IPS DF 6.9 (cell line): ENCODE measurements at places on chromosomes 16 and 17.
A peak's percentile ranks its signal among the peaks of the same experiment; 100 is the strongest.

- H3K4me1 ChIP-seq: no peaks in the 10 kb centered on the region
- DNase-seq: no peak
- H3K4me3 ChIP-seq: no peak overlapping the region
- H3K27me3 ChIP-seq: peaks cover 2% of the 10 kb centered on the region; the same call in 1 of the 2 replicates
- no peaks in the 10 kb centered on the region for H3K36me3 ChIP-seq
Measured at GRCh38 chr17:33204156-33204555, 88.9 kb downstream of the ASIC2 start.

- peaks cover 3% of the 10 kb centered on the region; the same call in 1 of the 2 replicates for H3K36me3 ChIP-seq
- peaks cover 3% of the 10 kb centered on the region for H3K4me1 ChIP-seq
- DNase-seq: no peak
- no peak overlapping the region for H3K27ac ChIP-seq
- no peaks in the 10 kb centered on the region for H3K27me3 ChIP-seq
Measured at GRCh38 chr17:63433746-63434591, 12.1 kb downstream of the CYB561 start.

DNA sequence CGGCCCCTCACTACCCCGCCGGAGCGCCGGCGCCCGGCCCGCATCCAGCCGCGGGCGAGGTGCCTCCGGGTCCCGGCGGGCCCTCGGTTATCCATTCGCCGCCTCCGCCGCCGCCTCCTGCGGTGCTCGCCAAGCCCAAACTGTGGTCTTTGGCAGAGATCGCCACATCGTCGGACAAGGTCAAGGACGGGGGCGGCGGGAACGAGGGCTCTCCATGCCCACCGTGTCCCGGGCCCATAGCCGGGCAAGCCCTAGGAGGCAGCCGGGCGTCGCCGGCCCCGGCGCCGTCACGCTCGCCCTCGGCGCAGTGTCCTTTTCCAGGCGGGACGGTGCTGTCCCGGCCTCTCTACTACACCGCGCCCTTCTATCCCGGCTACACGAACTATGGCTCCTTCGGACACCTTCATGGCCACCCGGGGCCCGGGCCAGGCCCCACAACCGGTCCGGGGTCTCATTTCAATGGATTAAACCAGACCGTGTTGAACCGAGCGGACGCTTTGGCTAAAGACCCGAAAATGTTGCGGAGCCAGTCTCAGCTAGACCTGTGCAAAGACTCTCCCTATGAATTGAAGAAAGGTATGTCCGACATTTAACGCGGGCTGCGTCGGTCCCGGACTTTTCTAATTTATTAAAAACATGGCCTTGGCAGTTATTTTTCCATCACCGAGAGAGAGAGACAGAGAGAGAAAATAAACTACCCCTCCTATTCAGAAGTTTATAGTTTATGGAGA is 2.8 kb downstream of the IRX5 start:
- no peaks in the 10 kb centered on the region for H3K36me3 ChIP-seq
- no peak overlapping the region for H3K27ac ChIP-seq
- H3K4me1 ChIP-seq: peaks cover 3% of the 10 kb centered on the region; the same call in 1 of the 2 replicates
- H3K4me3 ChIP-seq: peak overlapping the region; percentile 18; the same call in 1 of the 2 replicates
- no peak for DNase-seq

DNA sequence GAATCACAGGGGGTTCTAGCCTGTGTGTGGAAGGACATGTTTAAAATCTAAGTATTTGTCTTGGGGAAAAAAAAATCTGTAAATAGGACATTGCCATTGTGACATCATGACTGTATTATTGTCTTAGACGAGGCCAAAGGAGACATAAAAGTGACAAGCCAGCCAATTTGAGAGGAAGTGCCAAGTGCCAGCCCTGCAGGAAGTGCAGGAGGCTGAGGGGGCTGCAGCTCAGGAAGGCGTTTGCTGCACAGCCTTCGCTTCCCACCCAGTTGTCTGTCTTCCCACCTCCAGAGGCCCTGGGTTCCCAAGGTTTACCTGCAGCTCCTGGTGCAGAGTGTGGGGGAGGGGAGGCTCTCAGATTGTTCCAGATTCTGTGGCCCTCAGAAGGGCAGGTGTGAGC is 1.3 kb downstream of the ADCY7 start:
- H3K27ac ChIP-seq: no peak overlapping the region
- H3K4me1 ChIP-seq: peaks cover 3% of the 10 kb centered on the region; the same call in 1 of the 2 replicates
- no peaks in the 10 kb centered on the region for H3K27me3 ChIP-seq
- H3K36me3 ChIP-seq: no peaks in the 10 kb centered on the region
- no peak for DNase-seq

GRCh38 chr16:54346041-54346440 is 59.5 kb upstream of the IRX3 start:
- H3K36me3 ChIP-seq: no peaks in the 10 kb centered on the region
- DNase-seq: no peak

DNA sequence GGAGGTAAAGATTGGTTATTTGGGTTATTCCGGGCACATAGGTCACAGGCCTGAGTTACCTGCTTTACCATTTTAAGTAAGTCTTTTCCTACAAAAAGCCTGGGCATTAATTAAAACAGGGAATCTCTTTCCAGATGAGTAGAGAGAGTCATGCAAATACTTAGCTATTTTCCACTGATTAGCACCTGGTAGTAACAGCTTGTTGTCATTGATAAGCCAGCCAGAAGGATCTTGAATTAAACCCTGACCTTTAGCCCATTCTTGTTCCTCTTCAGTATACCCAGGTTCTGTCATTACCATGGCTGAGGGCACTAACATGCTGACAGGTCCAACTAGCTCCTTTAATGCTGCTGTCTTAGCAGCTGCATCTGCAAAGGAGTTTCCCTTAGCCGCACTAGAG is 44.4 kb upstream of the ARL4D start:
- no peak overlapping the region for H3K4me3 ChIP-seq
- H3K4me1 ChIP-seq: no peaks in the 10 kb centered on the region
- H3K27me3 ChIP-seq: peaks cover 2% of the 10 kb centered on the region; the same call in 1 of the 2 replicates

GRCh38 chr17:46950997-46951621 is 27.9 kb downstream of the RPRML start:
- no peak overlapping the region for H3K27ac ChIP-seq
- H3K4me1 ChIP-seq: no peaks in the 10 kb centered on the region
- H3K4me3 ChIP-seq: no peak overlapping the region
- H3K36me3 ChIP-seq: no peaks in the 10 kb centered on the region

GRCh38 chr17:43791589-43791988 is 11.4 kb downstream of the CFAP97D1 start:
- DNase-seq: no peak
- H3K4me1 ChIP-seq: no peaks in the 10 kb centered on the region; the same call in 1 of the 2 replicates
- no peaks in the 10 kb centered on the region for H3K36me3 ChIP-seq
- no peaks in the 10 kb centered on the region for H3K27me3 ChIP-seq

- no peaks in the 10 kb centered on the region for H3K36me3 ChIP-seq
- H3K27me3 ChIP-seq: no peaks in the 10 kb centered on the region
- peaks cover 10% of the 10 kb centered on the region for H3K4me1 ChIP-seq
- H3K4me3 ChIP-seq: no peak overlapping the region
Measured at GRCh38 chr16:11327277-11328171, 17.7 kb upstream of the RMI2 start.

DNA sequence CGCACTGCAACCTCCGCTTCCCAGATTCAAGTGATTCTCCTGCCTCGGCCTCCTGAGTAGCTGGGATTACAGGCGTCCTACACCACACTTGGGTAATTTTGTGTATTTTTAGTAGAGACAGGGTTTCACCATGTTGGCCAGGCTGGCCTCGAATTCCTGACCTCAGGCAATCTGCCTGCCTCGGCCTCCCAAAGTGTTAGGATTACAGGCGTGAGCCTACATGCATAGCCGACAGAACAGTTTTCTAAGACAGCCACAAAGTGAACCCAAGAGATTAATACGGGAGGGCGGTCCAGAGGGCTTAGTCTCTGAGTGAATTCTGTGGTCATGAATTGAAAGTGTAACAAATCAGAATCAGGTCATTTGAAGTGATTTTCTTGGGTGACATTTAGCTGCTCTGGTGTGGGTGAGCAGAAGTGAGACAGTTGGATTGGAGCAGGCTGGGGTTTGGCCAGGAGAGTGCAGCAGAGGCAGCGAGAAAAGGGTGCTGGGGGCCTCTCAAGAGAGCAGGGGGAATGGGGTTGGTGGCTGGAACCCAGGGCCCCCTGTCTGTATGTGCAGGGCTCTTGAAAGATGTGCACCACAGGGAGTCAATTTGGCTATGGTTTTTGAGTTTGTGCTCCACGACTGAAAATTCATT is 231.4 kb upstream of the WSCD1 start:
- no peaks in the 10 kb centered on the region for H3K4me1 ChIP-seq
- H3K36me3 ChIP-seq: no peaks in the 10 kb centered on the region
- no peaks in the 10 kb centered on the region for H3K27me3 ChIP-seq
- no peak for DNase-seq

DNA sequence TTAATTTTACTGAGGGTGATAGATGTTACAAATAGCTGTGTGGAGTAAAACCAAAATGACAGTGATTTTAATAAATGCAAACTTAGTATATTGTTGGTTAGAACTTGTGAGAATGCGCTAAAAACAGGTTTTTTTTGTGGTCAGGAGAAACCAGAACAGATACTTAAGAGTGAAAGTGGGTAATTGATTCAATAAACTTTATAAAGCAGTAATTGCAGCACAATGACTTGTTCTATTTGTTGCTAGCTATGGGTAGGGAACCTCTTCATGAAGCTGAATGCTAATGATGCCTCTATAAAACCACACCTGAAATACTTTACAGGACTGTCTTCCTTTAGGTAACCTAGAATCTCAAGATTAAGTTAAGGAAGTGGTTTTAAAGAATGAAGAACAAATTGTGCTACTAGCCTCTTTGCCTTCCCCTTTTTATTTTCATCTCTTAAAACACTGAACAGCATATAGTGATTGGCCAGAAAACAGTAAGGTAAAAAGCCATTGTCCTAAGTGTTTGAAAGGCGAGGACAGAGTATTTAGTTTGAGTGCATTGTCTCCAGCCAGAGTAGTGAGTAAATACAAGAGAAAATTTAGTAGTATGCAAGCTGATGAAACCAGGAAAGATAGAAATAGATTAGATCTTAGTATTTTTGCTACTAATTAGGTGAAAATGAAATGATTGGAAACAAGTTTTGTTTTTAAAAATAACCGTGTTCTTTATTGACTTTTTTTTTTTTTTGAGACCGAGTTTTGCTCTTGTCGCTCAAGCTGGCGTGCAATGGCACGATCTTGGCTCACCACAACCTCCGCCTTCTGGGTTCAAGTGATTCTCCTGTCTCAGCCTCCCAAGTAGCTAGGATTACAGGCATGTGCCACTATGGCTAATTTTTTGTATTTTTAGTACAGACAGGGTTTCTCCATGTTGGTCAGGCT is 6.0 kb downstream of the GGNBP2 start:
- no peak for DNase-seq
- H3K36me3 ChIP-seq: no peaks in the 10 kb centered on the region
- no peaks in the 10 kb centered on the region for H3K4me1 ChIP-seq
- no peaks in the 10 kb centered on the region for H3K27me3 ChIP-seq
- H3K27ac ChIP-seq: no peak overlapping the region
- no peak overlapping the region for H3K4me3 ChIP-seq

DNA sequence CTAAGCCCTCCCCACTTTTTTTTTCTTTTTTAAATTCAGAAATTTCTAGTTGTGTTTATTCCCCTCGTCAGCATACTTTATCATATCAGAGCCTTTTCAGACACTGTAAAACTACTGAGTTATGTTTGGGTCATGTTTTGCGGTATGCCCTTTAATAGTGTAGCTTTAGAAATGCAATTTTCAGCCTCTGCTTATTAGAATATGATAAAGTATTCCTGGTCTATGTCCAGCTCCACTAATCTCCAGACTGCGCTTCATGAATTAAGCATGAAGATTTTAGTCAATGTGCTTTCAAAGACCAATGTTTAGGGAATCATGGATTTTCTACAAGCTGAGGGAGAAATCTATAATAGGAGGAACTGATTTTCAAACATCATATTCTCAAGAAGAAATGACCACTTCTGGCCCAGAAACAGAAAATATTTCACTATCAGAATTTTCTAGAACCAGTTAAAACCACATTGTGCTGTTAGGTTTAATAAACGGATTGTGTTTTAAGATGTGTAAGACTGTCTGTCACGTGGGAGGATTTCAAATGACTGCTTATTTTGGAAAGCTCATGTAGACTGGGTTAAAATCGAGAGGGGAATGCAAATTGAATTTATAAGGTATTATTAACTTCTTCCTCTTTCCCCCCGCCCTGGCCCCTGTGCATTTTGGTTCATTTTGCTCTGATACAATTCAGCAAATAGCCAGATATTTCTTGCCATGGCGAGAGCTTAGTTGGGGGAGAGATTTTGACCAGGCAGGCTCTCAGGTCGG is 498.5 kb downstream of the WWOX start:
- H3K4me3 ChIP-seq: no peak overlapping the region
- H3K4me1 ChIP-seq: 0 out of 2 replicates have a peak, but pooled peaks cover 1% of the 10 kb centered on the region
- no peak for DNase-seq
- no peaks in the 10 kb centered on the region for H3K27me3 ChIP-seq
- no peaks in the 10 kb centered on the region for H3K36me3 ChIP-seq
- no peak overlapping the region for H3K27ac ChIP-seq

DNA sequence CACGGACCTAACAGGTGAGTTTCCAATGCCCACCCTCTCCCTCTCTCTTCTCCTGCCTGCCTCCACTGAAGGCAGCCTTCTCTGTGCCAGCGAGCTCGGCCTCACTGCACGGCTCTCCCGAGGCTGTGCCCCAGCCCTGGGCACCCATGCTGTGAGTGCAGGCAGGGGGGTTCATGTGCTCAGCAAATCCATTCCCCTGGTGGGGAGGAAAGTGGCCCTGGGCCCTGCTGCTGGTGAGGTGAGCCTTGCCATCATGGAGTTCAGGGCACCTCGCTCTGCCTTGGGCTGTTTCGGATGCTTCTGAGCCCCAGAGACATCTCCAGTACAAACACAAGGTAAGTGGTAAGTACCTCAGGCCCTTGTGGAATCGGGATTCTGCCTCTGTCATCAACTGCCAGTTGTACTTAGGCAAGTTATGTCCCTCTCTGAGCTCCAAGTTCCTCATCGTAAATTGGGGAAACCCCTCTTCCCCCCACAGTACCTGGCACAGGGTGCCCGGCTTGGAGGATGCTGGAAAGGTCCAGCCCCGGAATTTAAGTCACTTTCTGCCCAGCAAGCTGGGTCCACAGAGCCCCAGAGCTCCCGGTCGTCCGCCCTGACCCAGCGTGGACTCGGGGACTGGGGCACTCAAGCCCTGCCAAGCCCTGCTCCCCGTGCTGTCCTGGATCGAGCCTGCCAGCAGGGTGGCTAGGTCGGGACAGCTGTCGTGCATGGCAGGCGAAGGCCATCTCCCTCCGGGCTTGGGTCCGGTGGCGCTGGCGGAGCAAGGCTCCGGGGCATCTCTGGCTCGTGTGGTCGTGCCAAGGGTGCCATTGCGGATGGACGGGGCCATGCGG is 684 bp upstream of the NUDT16L1 start:
- no peak overlapping the region for H3K27ac ChIP-seq
- H3K36me3 ChIP-seq: peaks cover 16% of the 10 kb centered on the region
- H3K4me3 ChIP-seq: peak overlapping the region; percentile 41; the same call in 1 of the 2 replicates
- no peak for DNase-seq
- no peaks in the 10 kb centered on the region; the same call in 1 of the 2 replicates for H3K4me1 ChIP-seq
- H3K27me3 ChIP-seq: no peaks in the 10 kb centered on the region
